Right atrium auricular region (tissue), 2 donors: ENCODE measurements at places on chromosomes 1 and 21. TPM values are rescaled to one million over a fixed set of nuclear protein-coding genes. Genes with fewer than 3 reads are reported as not detected.

DNA sequence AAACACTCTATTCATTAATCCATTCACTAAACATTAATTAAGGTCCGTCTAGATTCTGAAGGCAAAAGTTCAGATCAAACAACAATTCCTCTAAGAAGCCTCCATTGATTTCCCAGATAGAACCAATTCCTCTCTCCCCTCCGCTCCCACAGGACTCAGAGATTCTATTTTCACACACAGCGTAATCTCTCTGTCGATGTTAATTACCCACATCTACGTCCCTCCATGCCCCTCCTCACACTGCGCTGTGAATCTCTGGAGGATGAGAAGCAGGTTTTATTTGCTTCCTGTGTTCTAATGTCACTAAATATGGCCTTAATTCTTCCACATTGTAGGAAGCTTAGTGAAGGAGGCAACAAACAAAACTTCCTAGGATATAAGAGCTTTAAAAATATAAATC lies 306.7 kb downstream of the DSCAM start:
- DNase-seq: no peak

DNA sequence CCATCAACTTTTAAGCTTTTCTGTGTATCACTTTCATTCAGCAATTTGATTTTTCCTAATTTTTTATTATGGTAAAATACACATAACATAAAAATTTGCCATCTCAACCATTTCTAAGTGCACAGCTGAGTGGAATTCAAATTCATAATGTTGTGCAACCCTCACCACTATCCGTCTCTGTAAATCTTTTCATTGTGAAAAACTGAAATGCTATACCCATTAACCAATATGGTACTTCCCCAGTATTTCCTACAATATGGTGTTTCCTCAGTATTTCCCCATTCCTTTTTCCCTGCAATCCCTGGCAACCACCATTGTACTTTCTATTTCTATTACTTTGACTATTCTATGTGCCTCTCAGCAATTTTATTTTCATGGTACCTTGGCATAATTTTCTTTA lies 6.8 kb downstream of the STPG1 start:
- DNase-seq: no peak

GRCh38 chr1:109996476-109996875 lies 11.9 kb downstream of the AHCYL1 start:
- no peak for DNase-seq

DNA sequence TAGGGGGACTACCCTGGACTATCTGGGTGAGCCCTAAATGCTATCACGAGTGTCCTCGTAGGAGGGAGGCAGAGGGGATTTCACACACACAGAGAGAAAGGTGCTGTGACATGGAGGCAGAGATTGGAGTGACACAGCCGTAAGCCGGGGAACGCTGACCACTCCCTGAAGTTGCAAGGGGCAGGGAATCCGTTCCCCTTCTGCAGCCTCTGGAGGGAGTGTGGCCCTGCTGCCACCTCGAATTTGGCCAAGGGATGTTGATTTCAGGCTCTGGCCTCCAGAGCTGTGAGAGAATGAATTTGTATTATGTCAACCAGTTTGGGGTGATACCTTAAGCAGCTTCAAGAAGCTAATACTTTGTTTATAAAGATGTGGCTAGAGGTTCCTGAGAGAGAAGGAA lies 137.7 kb downstream of the ACTL8 start:
- DNase-seq: no peak

The WNT9A gene
- 2.2 TPM for total RNA-seq

DNA sequence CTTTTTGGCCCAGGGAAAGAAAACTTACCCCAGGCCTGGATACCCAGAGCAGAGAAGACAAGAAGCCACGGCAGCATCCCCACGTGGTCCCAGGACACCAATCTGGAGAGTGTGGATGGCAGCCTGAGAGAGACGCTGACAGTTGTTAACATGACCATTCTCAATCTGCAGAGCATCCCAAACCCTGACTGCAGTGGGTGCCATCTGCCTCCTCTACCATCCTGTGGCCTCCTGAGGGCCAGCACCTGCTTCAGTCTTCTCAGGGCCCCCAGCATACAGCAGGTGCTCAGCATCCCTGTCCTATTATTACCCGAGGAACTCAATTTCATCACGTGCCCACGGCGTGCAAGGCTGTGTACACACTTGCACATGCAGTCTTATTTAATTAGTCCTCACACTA lies 785 bp downstream of the PGLYRP4 start:
- no peak for DNase-seq

- no peak for DNase-seq
These were observed 4.3 kb downstream of the MGST3 start for GRCh38 chr1:165635329-165635728.

- DNase-seq: no peak
These were observed 28.4 kb upstream of the NFIA start for GRCh38 chr1:61053712-61054600.

DNA sequence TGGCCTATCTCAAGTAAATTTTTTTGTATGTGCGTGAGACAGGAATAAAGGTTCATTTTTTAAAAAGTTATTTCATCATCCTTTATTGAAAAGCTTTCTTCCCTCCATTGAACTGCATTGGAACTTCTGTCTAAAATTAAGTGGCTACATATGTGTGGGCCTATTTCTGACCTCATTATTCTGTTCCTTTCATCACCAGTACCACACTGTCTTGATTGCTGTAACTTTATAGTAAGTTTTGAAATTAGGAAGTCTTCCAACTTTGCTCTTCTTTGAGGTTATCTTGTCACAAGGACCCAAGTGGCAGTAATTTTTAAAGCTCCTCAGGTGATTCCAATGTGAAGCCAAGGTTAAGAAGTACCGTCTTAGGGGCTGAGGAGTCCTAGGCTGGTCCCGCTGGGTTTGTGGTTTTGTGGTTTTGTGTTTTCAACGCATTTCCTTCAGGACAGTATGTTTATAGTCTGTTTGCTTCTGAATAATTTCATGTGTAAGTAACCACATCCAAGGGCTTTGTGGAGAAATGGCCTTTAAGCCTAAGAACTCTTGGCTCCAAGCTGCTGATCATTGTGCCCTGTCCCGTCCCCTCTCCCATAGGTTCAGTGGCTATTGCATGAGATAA lies 12.4 kb upstream of the SCAF4 start:
- DNase-seq: no peak

DNA sequence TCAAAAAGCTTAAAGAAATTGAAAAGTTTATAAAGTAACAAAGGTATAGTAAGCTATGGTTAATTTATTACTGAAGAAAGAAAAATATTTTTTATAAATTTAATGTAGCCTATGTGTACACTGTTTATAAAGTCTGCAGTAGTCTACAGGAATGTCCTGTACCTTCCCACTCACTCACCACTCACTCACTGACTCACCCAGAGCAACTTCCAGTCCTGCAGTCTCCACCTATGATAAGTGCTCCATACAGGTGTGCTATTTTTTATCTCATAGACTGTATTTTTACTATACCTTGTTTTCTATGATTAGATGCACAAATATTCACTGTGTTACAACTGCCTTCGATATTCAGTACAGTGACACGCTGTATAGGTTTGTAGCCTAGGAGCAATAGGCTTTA lies 106.6 kb downstream of the NR5A2 start:
- DNase-seq: no peak

The KLF17 gene
- not detected for total RNA-seq

DNA sequence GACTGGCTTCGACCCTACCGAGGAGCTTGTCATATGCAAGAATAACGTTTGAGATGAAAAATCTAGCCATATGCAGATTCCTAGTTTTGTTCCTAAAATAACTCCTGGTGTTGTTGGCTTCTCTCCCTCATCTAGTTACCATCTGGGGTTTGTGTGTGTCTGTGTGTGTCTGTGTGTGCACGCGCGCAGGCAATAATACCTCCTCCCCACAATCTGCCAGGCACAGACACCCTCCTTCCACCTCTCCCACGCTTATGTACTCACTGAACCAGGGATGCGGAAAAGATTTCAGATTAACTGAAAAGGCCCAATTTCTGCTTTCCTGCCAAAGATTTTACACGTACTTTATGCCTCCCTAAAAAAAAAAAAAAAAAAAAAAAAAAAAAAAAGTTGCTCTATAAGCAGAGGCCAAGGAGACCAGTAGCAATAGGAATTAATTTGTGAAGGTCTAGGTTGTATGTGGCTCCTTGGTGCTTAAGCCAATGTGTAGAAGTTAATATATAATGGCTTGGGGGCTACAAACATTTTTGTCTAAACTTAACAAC lies 452.7 kb downstream of the NUF2 start:
- DNase-seq: no peak

The DYRK3 gene
- 16.5 TPM for total RNA-seq

DNA sequence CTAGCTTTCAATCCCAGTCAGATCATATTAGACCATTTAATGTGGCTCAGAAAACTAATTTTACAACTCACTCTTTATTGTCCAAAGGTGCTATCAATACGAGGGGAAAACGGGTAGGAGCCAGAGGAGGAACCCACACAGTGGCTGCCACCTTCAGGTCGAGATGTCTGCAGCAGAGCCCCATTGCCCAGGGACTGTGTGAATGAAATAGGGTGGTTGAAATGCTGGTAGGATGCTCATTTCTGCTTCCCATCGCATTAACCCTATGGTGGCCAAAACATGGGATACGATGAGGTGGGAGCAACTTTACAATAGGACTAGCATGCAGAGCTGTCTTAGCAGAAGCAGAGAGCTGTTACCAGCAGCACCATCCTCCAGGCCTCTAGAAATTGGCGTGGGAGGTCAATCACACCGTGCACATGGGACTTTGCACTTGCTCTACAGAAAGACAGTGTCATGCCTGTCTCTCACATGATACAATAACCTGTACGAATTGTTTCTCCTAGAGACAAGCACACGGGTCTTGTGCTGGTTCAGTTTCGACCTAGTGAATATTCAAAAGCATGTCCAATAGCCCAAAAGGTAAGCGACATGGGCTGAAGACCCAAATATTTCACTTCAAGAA lies 69.5 kb upstream of the DESI2 start:
- no peak for DNase-seq

- no peak for DNase-seq
These were observed 13.4 kb downstream of the RPL11 start for GRCh38 chr1:23704834-23705495.

DNA sequence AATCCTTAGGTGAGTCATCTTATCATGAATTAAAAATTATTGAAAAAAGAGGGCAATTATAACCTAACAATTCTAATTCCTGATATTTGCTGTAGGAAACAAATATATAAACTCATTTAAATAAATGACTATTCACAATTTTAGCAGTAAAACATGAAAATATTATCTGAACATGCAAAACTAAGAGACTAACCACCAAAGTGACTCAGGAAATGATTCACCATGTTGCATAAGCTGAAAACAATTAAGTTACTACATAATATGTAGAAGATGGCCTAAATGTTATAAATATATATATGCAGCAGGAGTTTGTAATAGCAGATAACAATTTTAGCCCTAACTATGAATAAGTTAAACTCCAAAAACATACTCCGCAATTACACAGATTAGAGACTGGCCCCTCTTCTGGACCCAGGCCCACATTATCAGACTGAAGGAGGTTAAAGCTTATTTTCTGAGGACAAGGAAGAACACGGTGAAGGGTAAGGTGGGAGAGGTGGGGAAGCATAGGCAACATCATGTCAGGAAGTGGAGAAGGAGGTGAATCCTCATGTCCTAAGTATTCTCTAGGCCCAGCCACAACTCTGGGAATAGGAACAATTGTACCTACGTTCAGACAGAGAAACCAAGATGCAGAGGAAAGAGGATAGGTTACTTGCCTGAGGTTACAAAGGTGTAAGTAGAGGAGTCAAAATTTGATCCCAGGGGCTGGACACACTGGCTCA lies 15.6 kb upstream of the AIM2 start:
- no peak for DNase-seq

GRCh38 chr1:201014816-201015200 lies 8.7 kb downstream of the KIF21B start:
- DNase-seq: no peak

DNA sequence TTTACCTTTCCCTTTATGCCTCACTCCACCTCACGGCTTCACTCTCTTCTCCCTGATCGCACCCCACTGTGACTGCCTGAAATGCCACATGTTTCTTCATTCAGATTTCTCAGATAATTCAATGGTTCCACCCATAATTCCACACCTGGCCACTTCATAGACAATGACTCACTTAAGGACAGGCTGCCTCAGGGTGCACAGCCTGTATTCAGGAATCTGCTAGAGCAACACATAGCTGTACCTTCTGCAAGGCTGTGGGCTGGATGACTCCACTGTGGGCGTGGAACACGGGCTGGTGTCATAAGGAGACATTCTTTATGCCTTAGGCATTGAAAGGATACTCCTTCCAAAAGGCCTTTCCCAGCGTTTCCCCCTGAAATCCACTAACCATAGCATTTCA lies 36.1 kb downstream of the L1TD1 start:
- no peak for DNase-seq

The STYXL2 gene
- total RNA-seq: 148 TPM

The STIL gene
- total RNA-seq: 0.52 TPM

DNA sequence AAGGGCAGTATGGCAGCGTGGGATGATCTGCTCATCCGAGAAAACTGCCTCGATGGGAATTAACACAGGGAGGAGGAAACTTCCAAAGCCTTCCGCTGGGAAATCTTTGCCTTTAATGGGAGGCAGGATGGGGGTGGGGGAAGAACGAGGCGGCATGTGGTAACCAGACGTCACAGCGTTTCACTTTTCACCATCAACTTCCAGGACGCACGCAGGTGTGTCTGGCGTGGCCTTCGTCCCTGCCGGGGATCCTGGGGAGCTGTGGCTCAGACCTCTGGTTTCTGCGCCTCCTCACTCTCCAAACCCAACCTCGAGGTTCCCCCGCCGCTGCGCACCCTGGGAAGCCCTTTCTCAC lies 282 bp downstream of the RSPH1 start:
- DNase-seq: no peak

DNA sequence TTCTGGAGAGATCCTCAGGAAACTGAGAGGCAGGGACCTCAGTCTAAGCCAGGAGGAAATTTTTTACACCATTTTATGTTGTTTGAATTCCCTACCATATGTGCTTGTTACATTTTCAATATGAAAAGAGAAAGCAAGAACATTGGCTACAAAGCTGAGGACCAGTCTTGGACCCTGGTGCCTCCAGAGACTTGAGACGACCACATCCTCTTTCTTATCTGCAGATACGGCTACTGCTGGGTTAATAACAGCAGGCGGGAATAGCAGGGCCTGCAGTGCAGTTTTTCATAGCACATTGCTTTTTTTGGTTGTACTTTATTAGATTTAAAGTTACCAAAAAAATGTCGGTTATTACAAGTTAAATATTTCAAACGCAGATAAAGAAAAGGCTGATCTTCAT lies 3.9 kb downstream of the KDM4A start:
- DNase-seq: no peak

GRCh38 chr21:42149656-42150473 lies 69.1 kb upstream of the ABCG1 start:
- DNase-seq: no peak

GRCh38 chr1:158686111-158687009 lies at the start of gene SPTA1:
Gene SPTA1, minus strand, starts transcription at chr1:158686715. Its CDS starts 198 bp downstream, at chr1:158686517.
- DNase-seq: no peak
